NCI-H146 (cell line): ENCODE measurements at places on chromosomes 2 and 18.

DNA sequence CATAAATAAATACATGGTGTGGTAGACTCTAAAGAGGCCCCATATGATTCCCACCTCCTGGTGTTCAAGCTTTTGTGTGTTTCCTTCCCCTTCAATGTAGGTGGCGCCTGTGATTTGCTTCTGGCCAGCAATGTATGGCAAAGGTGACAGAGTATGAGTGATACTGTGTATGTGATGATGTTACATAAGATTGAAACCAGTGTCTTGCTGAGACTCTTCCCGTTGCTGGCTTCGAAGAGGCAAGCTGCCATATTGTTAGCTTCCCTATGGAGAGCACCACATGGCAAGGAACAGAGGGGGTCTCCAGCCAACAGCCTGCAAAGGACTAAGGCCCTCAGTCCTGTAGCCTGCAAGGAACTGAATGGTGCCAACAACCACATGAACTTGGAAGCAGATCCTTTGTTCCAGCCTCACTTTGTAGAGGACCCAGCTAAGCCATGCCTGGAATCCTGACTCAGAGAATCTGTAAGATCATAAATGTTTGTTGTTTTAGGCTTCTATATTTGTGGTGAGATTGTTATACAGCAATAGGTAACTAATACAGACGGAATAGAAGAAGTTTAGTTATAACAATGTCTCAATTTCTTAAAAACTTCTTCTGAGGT, 1.7 kb upstream of the SMAD4 start:
- peak; percentile 81 for DNase-seq

DNA sequence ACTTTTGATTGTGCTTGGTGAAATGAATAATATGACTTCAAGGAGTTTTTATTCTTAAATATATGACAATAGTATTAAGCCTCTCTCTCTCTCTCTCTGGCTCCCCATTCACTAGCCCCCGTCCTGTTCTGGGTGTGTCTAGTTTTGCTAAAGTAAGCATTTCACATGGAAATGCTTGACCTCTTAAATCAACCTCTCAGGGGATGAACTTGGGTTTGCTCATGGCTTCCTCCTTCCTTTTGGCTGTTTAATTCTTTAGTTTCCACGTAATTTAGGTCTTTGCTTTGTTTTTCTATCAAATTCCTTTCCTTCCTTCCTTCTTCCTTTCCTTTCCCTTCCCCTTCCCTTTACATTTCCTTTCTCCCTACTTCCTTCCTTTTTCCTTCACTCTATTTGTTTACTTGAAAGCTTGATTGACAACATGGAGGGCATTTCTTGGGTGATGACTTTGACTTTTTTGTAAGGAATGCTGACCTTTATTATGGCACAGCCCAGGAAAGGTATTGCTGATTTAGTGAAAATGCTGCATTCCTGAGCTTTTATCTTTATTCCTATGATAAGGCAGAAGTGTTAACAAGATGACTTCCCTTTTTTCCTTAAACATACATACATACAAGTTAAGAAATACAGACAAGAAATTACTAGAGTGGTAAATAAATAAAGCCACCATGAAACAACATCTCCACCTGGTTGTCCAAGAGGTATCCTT, 3.6 kb downstream of the DPP4 start:
- DNase-seq: no peak

DNA sequence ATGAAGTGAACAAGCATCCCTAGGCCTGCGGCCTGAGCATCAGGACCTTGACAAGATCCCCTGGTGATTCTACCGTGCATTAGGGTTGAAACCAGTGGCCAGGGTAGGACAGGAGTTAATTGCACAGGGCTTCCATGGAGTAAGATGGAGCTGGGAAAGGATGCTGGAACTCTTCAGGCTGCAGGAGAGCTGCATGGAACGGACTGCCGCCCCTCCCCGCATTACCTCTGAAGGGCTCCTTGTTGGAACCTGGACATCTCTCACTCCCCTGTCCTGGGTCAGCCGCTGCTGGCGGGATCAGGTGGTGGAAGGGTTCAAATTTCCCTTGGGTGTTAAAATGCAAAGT, 156.6 kb upstream of the ID2 start:
- no peak for DNase-seq

GRCh38 chr2:170930131-170930990, 1.3 kb downstream of the GORASP2 start:
- peak; percentile 43 for DNase-seq

- DNase-seq: no peak
Measured at GRCh38 chr2:193187816-193188215, 993.1 kb upstream of the TMEFF2 start.

DNA sequence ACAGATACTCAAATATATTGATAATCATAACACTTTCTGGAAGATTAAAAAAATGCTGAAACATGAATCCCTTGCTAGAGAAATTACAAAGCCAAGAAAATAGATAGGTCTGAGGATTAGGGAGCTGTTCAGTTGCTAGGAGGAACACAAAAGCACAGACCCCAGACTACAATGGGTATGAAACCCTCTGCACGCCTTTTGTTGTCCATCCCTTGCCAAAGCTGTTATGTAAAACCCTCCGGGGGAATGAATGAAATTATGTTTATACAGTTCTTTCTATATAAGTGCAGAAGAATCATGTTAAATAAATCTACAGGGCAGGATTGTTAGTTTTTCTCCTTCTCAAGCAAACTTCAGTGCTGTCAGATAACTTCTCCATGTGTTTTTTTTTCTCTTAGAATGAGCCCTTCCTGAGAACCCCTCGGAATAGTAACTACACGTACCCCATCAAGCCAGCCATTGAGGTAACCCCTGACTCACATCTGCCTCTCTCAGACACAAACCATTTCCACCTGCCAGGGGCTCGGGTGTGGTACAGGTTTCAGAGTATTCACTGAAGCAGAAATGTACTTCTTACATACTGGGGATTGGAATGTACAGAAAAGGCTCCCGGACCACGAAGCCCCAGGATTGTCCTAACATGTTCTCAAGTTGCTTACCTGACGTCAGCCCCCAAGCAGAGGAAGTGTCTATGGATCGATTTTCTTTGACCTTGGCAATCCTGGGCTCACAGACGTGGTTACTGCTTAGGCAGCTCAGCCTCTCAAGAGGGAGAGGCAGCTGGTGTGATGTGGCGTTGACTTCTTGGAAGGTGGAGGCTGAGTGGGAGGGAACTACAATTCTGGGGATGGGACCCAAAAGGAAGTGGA, 118.0 kb downstream of the PLB1 start:
- no peak for DNase-seq

DNA sequence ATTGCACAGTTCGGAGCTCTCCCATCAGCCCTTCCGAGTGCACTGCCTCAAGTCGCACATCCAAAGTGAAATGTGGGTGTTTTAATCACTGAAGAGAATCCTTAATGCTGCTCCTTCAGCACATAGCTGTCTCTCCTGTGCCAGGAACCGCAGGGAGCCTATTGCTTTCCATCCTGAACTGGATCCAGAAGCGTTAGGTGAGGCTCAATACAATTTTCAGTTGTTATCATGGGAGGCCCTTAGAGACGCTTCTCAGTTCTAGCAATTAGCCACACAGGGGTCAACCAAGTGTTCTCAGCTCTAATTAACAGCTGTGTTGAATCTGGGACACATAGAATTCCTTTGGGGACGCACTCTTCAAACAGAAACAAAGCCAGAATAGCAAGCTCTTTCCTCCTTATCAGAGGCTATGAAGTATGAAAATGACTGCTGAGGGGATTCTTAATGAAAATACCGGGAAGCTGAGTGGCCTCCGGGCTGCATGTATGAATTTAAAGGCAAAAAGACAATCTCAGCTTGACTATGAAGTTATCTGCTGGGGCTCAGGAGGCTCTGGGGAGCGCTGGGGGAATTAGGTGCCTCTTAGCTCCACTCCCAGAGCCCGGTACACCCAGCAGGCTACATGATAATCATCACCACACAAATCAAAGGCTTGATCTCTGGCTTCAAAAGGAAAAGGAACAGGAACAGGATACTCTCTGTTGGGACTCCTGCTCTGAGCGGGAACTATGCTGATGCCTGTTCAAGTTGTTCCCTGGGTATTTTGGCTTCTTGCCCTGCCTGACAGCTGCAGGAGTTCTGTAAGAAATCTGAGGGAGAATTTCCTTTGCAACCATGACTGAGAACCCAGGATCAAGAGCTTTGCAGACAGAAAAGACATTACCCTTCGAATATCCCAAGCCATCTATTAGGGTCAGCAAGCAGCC, 55.4 kb upstream of the NCOA1 start:
- peak; percentile 20 for DNase-seq

- DNase-seq: no peak
Measured at GRCh38 chr18:37532917-37533316, 32.7 kb downstream of the CELF4 start.

DNA sequence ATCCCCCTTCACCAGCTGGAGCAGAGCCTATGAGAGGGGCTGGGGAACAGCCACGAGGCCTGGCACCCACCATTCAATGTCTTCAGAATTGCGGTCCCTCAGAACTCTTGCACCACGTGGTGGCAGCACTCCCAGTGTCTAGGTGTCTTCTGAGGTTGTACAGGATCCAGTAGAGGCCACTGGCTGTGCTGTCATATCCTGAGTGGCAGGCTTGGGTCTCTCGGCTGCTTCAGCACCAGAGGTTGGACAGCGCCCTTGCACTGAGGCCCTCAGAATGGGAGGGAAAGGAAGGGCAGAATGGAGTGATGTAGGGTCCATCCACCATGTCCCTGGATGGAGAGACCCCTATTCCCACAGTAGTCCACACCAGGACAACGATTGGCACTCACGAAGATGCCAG, 112.0 kb upstream of the TEKT4 start:
- no peak for DNase-seq

DNA sequence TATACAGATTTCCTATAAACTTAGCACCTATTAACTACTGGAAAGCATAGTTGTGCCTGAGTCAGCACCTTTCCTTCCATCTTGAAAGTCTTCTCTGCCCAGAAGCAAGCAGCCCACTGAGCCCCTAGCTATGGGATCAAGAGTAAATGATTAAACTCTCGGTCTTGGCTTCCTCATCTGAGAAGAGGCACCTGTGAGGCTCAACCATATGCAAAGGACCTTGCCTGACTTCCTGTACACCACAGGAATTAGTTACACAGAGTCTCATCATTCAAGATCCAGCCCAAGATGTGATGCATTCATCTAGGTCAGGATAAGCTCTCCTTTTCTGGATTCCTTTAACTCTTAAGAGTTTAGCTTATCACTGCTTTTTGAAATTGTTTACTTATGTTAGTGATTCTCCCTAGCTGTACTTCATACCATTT, 96.0 kb downstream of the CDH2 start:
- no peak for DNase-seq

- no peak for DNase-seq
Measured at GRCh38 chr2:126239320-126239955, 416.5 kb upstream of the GYPC start.

- DNase-seq: no peak
Measured at GRCh38 chr18:76847916-76848315, 25.6 kb downstream of the ZNF236 start.

- DNase-seq: no peak
Measured at GRCh38 chr2:107111623-107112022, 225.7 kb upstream of the ST6GAL2 start.

GRCh38 chr2:70711191-70711590, 56.8 kb downstream of the ADD2 start:
- no peak for DNase-seq

GRCh38 chr18:75400366-75400765, 27.1 kb downstream of the SMIM21 start:
- DNase-seq: peak; percentile 22

DNA sequence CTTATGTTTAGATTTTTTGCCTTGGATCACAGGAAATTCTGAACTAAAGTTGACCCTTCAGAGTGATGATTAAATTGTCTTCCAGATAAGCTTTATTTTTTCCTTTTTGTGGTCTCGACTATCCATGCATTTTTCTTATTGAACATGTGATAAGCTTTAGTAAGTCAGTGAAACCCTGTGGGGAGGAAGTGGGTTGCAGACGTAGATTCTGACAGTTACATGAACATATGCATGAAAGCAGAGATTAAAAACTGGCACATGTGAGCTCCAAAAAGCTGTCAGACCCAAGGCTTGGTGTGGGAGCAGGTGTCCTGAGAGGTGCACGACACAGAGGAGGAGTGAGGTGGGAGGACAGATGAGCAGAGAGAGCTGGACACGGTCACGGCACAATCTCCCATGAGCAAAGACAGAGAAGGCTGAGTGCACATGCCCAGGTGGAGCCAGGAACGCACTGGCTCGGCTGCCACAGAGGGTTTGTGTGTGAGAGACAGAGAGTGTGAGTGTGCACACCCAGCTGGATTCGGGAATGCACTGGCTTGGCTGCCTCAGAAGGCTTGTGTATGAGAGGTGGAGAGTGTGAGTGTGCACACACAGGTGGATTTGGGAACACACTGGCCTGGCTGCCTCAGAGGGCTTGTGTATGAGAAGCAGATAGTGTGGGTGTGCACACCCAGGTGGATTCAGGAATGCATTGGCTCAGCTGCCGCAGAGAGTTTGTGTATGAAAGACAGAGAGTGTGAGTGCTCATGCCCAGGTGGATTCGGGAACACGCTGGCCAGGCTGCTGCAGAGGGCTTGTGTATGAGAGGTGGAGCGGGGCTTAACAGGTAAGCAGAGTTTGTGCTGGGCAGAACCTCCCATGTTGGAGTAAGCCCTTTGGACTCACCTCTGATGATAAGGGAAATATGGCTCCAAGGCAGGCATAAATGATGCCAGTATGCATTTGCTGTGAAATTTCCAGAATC, 849.1 kb upstream of the SALL3 start:
- no peak for DNase-seq

DNA sequence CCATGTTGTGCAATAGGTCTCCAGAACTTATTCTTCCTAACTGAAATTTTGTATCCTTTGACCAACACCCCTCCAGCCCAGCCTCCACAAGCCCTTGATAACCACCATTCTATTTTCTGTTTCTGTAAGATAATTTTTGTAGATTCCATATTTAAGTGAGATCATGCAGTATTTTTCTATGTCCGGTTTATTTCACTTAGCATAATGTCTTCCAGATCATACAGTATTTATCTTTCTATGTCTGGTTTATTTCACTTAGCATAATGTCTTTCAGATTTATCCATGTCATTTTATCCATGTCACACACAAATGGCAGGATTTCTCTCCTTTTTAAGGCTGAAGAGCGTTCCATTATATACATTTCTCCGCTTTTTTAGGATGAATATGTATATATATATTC, 24.4 kb upstream of the ONECUT2 start:
- no peak for DNase-seq

- no peak for DNase-seq
Measured at GRCh38 chr18:62107881-62108280, 79.0 kb downstream of the PIGN start.

GRCh38 chr2:236229186-236229585, 35.0 kb downstream of the ASB18 start:
- DNase-seq: no peak

GRCh38 chr18:79933765-79934164, 17.7 kb downstream of the SLC66A2 start:
- no peak for DNase-seq

- DNase-seq: no peak
Measured at GRCh38 chr2:224428787-224429440, 27.0 kb upstream of the FAM124B start.

GRCh38 chr2:157468931-157469708, 25.2 kb upstream of the CYTIP start:
- no peak for DNase-seq

DNA sequence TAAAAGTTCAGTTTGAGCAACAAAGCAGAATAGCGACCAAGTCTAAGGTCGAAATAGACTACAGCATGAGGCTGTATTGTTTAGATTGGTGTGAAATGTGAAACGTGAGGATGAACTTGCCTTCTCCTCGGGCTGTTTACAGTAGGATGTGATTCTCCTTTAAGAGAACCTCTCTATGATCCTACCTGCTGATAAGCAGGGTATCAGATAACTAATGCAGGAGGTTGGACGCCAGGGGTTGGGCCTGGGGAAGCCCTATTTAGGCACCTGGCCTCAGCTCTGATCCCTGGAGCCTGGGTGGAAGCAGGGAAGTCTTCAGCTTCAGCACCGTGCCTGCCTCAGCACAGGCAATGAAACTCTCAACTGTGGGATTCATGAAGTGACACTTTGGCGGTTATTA, 11.4 kb downstream of the CRYGD start:
- DNase-seq: peak; percentile 82
